ENCODE measurements at places on chromosomes 16 and 17. TPM values are rescaled to one million over a fixed set of nuclear protein-coding genes. Genes with fewer than 3 reads are reported as not detected.
A peak's percentile ranks its signal among the peaks of the same experiment; 100 is the strongest.

Gene CAMKK1
- total RNA-seq = 3.4 TPM

Gene CMTM1
- 12.3 TPM for total RNA-seq

Gene NEUROD2
- not detected for total RNA-seq

Gene TRIM25
- total RNA-seq = 168 TPM

Gene PDE6G
- total RNA-seq = 19.8 TPM

Gene JMJD8
- 34.3 TPM for total RNA-seq

DNA sequence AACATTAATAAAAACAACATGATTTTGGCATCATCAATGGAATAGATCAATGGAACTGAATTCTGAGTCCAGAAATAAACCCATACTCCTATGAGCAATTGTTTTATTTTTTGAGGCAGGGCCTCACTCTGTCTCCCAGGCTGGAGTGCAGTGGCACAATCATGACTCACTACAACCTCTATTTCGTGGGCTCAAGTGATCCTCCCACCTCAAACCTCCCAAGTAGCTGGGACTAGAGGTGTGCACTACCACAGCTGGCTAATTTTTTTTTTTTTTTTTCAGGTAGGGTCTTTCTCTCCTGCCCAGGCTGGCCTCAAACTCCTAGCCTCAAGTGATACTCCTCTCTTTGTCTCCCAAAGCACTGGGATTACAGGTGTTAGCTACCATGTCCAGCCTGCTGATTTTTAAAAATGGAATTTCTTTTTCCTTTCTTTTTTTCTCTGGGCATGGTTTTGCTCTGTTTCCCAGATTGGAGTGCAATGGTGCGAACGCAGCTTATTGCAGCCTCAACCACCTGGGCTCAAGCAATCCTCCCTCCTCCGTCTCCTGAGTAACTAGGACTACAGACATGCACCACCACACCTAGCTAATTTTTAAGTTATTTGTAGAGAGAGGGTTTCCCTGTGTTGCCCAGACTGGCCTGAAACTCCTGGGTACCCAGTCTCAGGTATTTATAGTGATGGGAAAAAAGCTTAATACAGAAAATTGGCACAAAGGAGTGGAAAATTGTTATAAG lies 7.3 kb upstream of the PRDM7 start:
- no peak overlapping the region for H3K27ac ChIP-seq
- DNase-seq = no peak

DNA sequence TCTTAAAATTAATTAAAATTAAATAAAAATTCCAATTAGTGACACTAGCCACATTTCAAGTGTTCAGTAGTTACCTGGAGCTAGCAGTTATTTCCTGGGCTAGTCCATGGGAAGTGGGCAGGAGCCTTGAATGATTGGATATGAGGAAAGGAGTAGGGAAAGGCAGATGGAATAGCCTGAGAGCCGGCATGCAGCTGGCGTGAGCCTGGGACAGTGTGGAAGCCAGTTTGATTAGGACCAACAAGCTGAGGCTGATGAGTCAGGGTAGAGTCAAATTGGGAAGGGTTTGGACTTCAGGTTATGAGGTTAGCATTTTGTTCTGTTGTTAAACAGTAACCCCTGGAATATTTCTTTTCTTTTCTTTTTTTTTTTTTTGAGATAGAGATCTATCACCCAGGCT lies 15.3 kb upstream of the GNA13 start:
- no peak overlapping the region for H3K4me3 ChIP-seq
- H3K27me3 ChIP-seq = peaks cover 14% of the 10 kb centered on the region
- no peaks in the 10 kb centered on the region for H3K4me1 ChIP-seq

GRCh38 chr16:50303605-50304466 lies 37.5 kb downstream of the ADCY7 start:
- DNase-seq = no peak
- H3K27ac ChIP-seq = no peak overlapping the region
- no peaks in the 10 kb centered on the region for H3K27me3 ChIP-seq
- H3K36me3 ChIP-seq = peaks cover 21% of the 10 kb centered on the region
- peaks cover 3% of the 10 kb centered on the region for H3K4me1 ChIP-seq
- H3K4me3 ChIP-seq = no peak overlapping the region

GRCh38 chr17:13931800-13932460 lies 137.4 kb upstream of the COX10 start:
- H3K4me3 ChIP-seq = no peak overlapping the region
- peaks cover 5% of the 10 kb centered on the region for H3K36me3 ChIP-seq
- H3K27ac ChIP-seq = no peak overlapping the region

- peaks cover 9% of the 10 kb centered on the region for H3K36me3 ChIP-seq
- H3K27ac ChIP-seq = peak overlapping the region; percentile 33
- DNase-seq = no peak
- peaks cover 10% of the 10 kb centered on the region for H3K27me3 ChIP-seq
Observed at GRCh38 chr17:73142872-73143381, 21.9 kb upstream of the SSTR2 start.

- H3K4me3 ChIP-seq = no peak overlapping the region
- peaks cover 33% of the 10 kb centered on the region for H3K36me3 ChIP-seq
- no peaks in the 10 kb centered on the region for H3K27me3 ChIP-seq
Observed at GRCh38 chr17:46118964-46119363, 74.3 kb downstream of the KANSL1 start.

DNA sequence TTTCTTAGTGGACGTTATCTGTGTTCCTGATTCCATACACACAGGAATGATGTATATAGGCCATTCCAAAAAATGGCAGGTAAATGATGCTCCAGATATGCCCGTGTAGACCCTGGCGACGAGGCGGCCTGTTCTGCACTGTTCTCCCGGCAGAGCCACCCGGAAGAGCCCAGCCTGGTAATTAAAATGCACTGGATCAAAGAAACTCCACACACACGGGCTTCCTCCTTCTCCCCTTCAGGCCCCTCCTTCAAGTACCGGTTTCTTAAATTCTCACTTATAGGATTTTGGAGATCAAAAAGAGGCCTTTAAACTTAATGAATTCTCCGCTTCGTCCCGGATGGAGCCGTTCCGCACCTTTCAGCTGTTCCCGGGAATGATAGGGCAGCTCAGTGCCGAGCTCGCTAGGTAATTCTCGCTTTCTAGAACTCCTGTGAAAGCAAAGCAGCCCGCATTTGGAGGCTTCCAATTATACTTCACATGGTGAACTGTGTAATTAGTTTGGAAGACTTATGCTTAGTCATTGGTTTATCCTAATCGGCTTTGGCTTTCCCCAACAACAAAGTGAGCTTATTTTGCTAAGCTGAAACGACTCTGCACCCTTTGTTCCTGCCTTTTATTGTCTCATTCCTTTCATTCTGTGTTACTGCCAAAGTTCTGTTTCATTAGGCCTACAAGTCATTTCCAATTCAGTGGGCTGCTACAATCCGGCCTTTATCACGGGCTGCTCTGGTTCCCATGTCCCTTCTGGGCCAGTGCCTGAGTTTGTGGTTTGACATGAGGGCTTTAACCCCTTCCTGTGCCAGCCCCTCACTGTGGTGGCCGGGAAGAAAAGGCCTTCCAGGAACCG lies 150.0 kb downstream of the MSI2 start:
- no peaks in the 10 kb centered on the region for H3K27me3 ChIP-seq
- H3K4me1 ChIP-seq = peaks cover 41% of the 10 kb centered on the region
- no peak for DNase-seq
- no peak overlapping the region for H3K4me3 ChIP-seq
- peaks cover 15% of the 10 kb centered on the region for H3K36me3 ChIP-seq

GRCh38 chr17:31736855-31737625 lies 122.0 kb downstream of the COPRS start:
- peaks cover 7% of the 10 kb centered on the region for H3K27me3 ChIP-seq
- no peak overlapping the region for H3K27ac ChIP-seq
- H3K4me1 ChIP-seq = no peaks in the 10 kb centered on the region
- no peak overlapping the region for H3K4me3 ChIP-seq

GRCh38 chr16:84532291-84532724 lies 27.8 kb upstream of the MEAK7 start:
- no peak overlapping the region for H3K4me3 ChIP-seq
- peaks cover 16% of the 10 kb centered on the region for H3K27me3 ChIP-seq
- H3K27ac ChIP-seq = no peak overlapping the region
- DNase-seq = no peak
- H3K4me1 ChIP-seq = peaks cover 17% of the 10 kb centered on the region

DNA sequence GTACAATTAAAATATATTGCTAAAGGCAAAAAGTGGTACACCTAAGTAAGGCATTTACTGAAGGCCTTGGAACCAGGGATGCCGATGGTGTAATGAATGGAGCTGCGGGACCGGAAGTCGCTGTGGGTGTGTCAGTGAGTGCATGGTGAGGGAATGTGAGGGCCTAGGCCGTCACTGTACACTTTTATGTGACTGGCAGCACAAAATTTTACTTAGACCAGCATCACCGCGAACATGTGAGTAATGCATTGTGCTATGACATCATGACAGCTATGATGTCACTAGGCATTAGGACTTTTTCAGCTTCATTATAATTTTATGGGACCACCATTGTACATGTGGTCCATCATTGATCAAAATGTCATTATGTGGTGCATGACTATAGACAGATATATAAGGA lies 14.7 kb downstream of the ALOX15B start:
- H3K36me3 ChIP-seq = no peaks in the 10 kb centered on the region
- no peak overlapping the region for H3K27ac ChIP-seq
- DNase-seq = no peak
- H3K27me3 ChIP-seq = peaks cover 22% of the 10 kb centered on the region

- H3K27me3 ChIP-seq = peaks cover 6% of the 10 kb centered on the region
- H3K4me3 ChIP-seq = no peak overlapping the region
- no peak for DNase-seq
Observed at GRCh38 chr16:16994831-16995230, 475.9 kb downstream of the XYLT1 start.

DNA sequence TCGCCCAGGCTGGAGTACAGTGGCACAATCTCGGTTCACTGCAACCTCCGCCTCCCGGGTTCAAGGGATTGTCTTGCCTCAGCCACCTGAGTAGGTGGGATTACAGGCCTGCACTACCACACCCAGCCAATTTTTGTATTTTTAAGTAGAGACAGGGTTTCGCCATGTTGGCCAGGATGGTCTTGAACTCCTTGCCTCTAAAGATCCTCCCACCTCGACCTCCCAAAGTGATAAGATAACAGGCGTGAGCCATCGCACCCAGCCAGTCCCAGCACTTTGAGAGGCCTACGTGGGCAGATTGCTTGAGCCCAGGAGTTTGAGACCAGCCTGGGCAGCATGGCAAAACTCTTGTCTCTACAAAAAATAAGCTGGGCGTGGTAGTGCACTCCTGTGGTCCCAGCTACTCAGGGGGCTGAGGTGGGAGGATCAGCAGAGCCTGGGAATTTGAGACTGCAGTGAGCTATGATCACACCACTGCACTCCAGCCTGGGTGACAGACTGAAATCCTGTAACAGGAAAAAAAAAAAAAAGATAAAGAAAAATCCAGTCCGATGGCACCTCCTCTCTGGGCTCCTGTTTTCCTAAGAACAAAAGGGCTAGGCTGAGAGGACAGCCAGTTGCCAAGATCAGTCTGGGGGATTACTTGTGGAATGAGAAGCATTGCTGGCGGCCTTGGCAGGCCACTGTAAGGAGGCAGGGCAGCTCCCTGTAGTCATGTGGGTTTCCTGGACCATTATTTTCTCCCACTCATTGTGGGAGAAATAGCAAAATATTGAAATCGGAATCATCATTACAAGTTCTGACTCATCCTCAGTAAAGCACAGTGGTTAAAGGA lies 3.0 kb upstream of the PIPOX start:
- peaks cover 7% of the 10 kb centered on the region for H3K4me1 ChIP-seq
- no peak overlapping the region for H3K27ac ChIP-seq
- peaks cover 11% of the 10 kb centered on the region for H3K27me3 ChIP-seq
- H3K4me3 ChIP-seq = no peak overlapping the region

DNA sequence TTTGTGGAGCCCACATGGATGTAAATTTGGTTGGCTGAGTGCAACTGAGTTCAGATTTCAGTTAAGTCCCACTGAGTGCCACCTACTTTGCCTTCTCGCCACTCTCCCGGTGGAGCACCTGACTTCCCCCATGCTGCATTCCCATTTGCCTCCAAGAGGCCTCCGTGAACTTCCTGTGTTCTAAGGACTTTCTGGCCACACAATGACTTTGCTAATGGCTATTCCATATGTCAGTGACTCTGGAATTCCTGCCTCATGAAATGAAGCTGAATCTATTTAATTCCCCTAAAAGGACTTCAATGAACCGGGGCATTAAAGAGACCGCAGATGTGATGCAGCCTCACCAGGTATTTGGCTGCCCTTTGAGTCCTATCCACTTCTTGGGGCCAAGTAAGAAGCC lies 29.9 kb downstream of the ABCC12 start:
- H3K4me1 ChIP-seq = no peaks in the 10 kb centered on the region
- no peak overlapping the region for H3K4me3 ChIP-seq
- no peaks in the 10 kb centered on the region for H3K36me3 ChIP-seq
- no peak overlapping the region for H3K27ac ChIP-seq
- H3K27me3 ChIP-seq = peaks cover 5% of the 10 kb centered on the region

- no peaks in the 10 kb centered on the region for H3K27me3 ChIP-seq
- no peaks in the 10 kb centered on the region for H3K36me3 ChIP-seq
- H3K4me3 ChIP-seq = no peak overlapping the region
- H3K27ac ChIP-seq = no peak overlapping the region
- no peaks in the 10 kb centered on the region for H3K4me1 ChIP-seq
Observed at GRCh38 chr16:72270531-72270930, 98.6 kb upstream of the PMFBP1 start.

DNA sequence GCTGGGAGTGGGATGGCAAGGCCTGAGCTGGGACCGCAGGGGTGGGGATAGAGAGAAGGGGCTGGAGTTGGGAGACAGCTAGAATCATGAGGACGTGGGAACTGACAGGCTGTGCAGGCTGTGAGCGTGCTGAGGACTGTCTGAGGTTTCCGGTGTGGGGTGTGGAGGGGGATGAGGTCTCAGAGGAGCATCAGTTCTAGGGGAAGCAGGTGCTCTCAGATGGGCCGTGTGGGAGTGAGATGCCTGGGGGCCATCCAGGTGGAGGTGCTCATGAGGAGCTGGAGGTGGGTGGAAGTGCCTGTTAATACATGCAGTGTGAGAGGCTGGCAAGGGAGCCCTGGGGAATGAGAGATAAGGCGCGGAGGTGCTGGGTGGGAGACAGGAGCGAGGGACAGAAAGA lies 27.2 kb downstream of the HASPIN start:
- DNase-seq = peak; percentile 70
- no peaks in the 10 kb centered on the region for H3K36me3 ChIP-seq
- peak overlapping the region; percentile 37 for H3K4me3 ChIP-seq
- H3K27me3 ChIP-seq = peaks cover 2% of the 10 kb centered on the region
- peak overlapping the region; percentile 85 for H3K27ac ChIP-seq

- DNase-seq = no peak
- peaks cover 21% of the 10 kb centered on the region for H3K4me1 ChIP-seq
- no peak overlapping the region for H3K4me3 ChIP-seq
- no peaks in the 10 kb centered on the region for H3K36me3 ChIP-seq
Observed at GRCh38 chr16:85738923-85739715, 11.8 kb downstream of the C16orf74 start.
